ENCODE measurements at places on chromosomes 1 and 21. TPM values are rescaled to one million over a fixed set of nuclear protein-coding genes. Genes with fewer than 3 reads are reported as not detected.

DNA sequence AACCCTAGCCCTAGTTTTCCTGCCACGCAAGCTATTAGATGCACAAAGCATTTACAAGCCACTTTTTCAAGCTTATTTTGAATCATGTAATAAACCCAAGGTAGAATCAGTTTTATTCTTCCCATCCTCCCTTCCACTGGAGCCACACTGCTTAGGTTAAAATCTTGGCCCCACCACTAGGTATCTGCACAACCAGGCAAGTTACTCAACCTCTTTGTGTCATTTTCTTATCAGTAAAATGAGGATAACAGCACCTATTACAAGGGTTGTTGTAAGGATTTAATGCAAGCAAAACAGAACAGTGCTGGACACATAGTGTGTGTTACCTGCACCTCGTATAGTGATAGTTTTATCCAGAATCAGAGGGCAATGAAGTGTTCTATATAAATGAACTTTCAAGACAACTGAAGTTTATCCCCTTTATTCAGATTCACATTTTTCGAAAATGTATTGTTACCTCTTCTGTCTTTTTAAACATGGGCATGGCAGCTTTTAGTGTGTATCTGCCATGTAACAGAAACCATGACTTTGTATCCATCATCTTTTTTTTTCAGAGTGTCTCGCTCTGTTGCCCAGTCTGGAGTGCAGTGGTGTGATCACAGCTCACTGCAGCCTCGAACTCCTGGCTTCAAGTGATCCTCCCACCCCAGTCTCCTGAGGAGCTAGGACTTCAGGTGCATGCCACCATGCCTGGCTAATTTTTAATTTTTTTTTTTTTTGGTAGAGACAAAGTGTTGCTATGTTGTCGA, 17.2 kb upstream of the TTC39A start:
- DNase-seq = no peak

Gene LYPD8
- total RNA-seq = 0.84 TPM

GRCh38 chr1:157096881-157097280, 2.7 kb downstream of the ETV3L start:
- no peak for DNase-seq

- peak; percentile 77 for DNase-seq
These were observed 13.5 kb upstream of the COL16A1 start for GRCh38 chr1:31717341-31717740.

DNA sequence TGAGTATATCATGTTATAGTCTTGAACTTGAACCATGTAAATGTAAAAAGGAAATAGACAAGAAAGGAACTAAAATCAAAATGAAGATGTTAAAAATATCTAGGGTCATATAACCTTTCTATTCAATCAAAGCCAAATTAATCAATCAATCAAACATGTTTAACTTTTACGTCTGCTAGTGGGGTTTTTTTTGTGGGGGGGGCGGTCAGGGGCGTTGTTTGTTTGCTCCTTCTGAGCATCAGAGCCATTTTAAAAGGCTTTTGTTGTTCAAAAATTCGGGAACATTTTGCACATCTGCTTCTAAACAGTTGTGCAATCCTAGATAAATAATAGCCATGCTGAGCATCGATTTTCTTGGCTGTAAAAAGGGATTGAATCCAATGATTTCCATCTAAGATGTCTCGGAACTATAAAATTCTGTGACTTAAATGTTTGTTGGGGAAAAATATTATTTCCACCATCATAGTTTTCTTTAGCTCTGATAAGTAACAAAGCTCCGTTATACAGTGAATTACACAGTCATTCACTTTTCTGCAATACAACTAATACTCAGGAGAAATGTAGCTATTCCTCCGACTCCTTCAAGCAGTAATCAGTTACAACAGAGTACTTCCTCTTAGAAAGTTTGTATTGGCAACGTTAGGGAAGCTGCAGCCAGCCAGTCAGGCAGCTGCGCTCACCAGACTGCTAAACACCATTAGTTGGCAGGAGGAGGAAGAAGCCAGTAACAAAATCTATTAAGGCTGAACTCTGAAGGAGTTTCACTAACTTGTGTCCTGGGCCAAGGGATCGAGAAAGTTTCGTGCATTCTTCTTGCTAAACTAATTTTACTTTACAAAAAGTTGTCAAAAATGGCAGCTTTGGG, 2.2 kb downstream of the SPATA6 start:
- DNase-seq = no peak

- DNase-seq = peak; percentile 39
These were observed 6.2 kb upstream of the CENPS start for GRCh38 chr1:10424034-10424433.

GRCh38 chr1:3593334-3593733, 18.0 kb downstream of the MEGF6 start:
- DNase-seq = no peak

Gene OR2G6
- total RNA-seq = not detected

Data from M059J (cell line).